ENCODE measurements at places on chromosomes 16 and 17.

DNA sequence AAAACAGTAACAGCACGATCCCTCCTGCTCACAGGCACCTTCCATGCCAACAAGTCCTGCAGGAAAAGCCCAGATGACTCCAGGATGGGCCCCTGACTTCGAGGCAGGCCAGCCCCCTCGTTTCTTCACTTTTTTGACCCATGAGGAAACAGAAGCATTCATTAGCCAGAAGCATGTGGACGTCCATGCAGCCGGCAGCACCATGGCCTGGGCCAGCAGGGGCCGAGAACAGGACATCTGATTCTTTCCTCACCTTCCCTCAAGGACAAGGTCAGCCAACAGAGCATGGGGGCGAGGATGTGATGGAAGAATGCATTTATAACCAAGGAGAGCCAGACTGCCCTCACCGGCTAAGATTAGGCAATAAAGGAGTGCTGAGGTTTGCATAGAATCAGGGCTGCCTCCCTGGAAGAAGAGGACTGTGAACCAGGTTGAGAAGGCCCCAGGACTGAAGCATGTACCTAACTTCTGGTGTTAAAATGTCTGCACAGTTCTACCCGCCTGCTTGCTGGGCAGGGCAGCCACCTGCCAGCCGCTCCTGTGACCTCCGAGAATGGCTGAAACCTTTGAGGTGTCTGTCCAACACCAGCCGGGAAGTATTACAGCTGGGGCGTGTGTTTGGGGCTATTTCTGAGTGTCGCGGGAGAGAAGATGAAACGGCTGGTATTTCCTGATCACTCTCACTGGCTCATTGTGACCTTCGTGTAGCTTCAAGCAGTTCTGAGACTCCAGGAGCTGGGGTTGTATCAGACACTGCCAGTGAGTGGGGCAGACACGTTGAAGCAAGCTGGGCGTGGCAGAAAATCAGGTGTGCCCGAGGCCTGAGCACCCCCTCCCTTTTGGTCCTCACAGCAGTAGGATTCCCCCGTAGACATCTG lies 94.0 kb upstream of the TNRC6C start:
- DNase-seq: no peak

GRCh38 chr17:71111934-71112333 lies 942.6 kb downstream of the KCNJ2 start:
- DNase-seq: no peak

- DNase-seq: no peak
Measured at GRCh38 chr17:57538736-57539456, 206.2 kb downstream of the CCDC182 start.

DNA sequence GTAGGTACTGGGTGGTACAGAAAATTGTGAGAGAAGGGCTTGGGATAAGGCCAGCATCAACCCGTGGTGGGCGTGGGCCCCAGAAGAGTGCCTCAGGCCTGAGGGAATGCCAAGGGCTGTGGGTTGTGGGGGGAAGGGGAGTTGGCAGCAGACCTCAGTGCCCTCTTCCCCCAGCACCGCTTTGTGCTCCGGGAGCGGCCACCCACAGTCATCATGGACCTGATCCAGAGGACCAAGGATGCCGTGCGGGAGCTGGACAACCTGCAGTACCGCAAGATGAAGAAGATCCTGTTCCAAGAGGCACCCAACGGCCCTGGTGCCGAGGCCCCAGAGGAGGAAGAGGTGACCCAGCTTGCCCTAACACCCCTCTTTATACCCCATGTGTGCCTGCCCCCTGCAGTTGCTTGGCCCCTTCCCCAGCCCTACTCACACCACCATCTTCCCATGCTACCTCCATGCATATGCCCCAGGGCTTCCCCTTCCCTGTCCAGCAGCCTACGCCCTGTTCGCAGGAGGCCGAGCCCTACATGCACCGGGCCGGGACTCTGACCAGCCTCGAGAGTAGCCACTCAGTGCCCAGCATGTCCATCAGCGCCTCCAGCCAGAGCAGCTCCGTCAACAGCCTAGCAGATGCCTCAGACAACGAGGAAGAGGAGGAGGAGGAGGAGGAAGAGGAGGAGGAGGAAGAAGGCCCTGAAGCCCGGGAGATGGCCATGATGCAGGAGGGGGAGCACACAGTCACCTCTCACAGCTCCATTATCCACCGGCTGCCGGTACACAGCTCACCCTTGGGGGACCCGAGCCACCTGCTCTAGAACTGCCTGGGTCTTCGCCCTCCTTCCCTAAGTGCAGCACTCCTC lies 9.1 kb downstream of the TAOK2 start:
- no peak for DNase-seq

DNA sequence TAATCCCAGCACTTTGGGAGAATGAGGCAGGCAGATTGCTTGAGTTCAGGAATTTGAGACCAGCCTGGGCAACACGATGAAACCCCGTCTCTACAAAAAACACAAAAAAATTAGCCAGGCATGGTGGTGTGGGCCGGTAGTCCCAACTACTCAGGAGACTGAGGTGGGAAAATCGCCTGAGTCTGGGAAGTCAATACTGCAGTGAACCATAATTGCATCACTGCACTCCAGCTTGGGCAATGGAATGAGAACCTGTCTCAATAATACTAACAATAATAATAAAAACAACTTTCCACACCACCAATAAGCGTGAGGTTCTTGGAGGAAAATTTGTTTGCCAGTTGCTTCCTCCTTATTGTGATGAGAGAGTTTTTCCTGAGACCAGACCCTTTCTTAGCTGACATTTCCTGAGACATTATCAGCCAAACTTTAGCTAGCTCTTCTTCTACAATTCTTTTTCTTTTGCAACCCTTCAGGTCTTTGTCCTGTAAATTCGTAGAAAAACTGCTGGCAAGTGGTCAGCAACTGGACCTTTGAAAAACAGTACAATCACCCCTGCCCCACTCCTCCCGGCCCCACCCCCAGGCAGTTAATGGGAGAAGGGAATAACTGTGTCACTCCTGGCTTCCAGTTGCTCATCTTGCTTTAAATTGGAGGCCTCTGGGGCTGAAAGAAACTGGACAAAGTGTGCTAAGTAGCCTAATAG lies 3.5 kb upstream of the EZH1 start:
- DNase-seq: no peak

- DNase-seq: no peak
Measured at GRCh38 chr17:58706351-58707140, 14.1 kb downstream of the RAD51C start.

GRCh38 chr17:57892820-57893595 lies 43.2 kb upstream of the MRPS23 start:
- peak; percentile 92 for DNase-seq

DNA sequence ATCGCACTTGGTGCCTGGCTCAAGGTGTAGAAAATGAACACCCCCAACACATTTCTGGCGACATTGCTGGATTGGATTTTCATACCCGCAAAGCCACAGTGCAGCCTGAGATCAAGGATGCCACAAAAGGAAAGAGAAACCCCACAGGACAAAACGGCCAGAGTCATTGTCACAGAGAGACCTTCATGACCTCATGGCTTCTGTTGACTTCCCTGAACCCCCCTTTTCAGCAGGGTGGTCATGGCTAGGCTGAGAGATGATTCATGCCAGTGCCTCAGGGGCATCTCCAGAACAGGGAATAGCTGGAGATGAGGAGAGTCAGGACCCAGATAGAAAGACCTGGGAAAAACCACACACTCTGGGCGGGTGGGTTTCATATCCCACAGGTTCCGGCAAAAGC lies 122.0 kb downstream of the C16orf95 start:
- no peak for DNase-seq

DNA sequence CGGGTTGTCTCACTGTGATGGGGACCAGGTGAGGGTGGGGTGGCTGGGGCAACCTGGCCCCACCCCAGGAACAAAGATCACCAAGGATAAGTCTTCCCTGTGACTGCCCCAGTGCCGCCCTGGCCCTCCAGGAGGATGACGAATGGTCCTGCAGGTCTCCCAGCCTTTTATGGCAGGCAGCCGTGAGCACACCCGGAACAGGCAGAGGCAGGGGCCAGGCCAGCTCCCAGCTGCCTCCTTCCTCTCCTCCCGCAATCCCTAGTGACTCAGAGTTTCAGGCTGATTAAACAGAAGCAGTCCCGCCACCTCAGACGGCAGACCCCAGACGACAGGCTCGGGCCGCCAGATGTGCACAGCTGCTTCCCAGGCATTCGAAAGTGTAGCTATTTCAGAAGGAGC lies 13.3 kb downstream of the JUP start:
- peak; percentile 96 for DNase-seq

DNA sequence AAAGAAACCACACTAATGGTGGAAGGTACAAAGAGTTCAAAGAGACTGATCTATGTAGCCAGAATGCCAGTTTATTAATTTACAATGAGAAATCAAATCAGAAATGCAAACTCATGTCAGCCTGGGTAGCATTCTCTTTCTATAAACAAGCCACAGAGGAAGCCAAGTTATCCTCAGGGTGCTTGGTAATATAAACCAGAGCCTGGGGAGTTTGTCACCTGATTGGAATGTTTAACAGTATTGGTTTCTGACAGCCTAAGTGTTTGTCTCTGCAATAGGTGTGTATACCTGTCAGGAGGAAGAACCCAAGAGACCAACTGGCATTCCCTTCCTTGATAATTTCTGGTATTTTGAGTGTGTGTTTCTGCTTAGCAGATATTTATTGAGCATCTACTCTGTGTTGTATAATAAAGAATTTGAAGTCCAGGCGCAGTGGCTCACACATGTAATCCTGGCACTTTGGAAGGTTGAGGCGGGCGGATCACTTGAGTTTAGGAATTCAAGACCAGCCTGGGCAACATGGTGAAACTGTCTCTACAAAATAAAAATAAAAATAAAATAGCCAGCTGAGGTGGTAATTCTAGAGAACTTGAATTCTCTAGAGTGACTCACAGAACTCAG lies 3.1 kb upstream of the C17orf58 start:
- DNase-seq: peak; percentile 14

DNA sequence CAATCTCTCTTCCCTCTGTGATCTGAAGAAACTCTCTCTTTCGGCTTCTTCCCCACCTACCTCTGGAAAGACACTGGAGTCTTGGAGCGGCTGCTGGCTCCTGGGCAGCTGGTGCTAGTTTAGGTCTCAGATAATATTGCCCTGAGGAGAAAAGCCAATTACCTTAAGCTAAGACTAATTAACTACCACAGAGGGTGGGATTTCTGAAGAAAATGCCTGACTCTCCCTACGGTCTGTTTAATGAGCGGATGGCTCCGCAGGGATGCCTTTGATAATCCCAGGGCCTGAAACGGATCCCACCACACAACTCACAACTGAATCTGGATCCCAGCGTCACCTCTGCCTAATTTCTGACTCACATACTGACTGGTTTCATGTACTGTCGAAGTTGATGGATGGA lies 127.0 kb upstream of the NLRP1 start:
- no peak for DNase-seq

DNA sequence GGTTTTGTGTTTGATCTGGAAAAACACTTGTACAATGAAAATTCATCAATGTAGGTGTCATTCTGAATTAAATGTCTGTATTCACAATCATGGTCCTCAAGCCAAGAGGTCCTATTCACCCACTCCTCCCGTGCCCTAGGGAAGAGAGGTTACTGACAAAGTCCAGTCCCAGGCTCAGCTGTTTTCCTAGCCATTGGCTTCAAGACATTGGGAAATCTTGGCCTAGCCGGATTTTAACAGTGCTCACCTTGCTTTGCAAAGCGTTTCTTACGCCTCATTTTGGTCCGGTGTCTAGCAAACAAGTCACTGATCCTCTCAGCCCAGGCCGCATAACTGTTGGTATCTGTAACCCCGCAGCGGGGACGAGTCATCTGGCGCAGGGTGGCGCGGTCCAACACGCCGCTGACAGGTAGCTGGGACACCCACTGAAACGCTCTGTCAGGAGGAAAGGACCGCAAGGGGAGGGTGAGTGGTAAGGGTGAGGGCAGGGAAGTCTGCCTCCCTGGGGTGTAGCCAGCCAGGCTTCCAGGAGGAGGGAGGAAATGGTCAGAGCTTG lies 16.7 kb downstream of the MMP28 start:
- DNase-seq: no peak

GRCh38 chr16:4675864-4676786 lies 17.2 kb upstream of the NUDT16L1 start:
- DNase-seq: no peak

- no peak for DNase-seq
Measured at GRCh38 chr17:18919963-18920362, 32.0 kb upstream of the SLC5A10 start.

DNA sequence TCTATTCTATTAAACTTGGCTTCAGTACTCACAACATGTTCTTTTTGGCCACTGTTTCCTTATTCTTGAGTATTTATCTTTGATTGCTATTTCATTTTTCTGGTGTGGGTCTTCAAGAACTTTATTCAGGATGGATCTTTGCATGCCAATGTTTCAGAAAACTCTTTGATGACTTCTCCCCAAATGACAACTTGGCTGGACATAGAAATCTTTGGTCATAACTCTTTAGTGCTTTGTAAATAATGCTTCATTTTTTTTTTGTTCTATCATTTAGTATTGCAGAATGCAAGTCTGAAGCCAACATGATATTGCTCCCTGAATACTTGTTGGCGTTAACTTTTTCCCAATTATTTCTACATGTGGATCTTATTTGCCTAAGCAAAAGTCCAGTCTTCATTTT lies 103.6 kb upstream of the HS3ST2 start:
- DNase-seq: no peak

- DNase-seq: no peak
Measured at GRCh38 chr16:66370786-66371684, 4.5 kb downstream of the CDH5 start.

DNA sequence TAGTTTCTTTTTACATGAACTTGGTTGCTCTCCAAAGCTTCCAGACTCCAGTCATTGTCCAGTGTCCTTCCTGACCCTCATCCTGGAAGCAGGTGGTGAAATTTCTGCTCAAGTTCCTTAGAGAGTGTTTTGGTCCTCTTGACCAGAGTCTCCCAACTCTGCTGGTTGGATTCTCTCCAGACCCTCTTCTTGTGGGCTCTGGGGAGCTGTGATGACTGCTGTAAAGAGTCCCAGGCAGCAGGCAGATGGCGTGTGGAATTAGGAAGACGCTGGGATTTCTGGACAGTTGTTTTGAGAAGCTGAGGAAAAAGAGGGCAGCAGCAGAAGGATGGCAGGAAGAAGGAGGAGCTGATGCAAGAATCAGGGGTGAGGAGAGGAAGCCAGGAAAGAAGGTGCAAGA lies 1.6 kb upstream of the SEZ6 start:
- DNase-seq: no peak

- no peak for DNase-seq
Measured at GRCh38 chr17:7156342-7156940, 22.7 kb downstream of the ASGR1 start.

GRCh38 chr16:26189536-26189935 lies 497.8 kb downstream of the HS3ST4 start:
- DNase-seq: no peak

GRCh38 chr17:77810536-77810935 lies 148.0 kb upstream of the TNRC6C start:
- peak; percentile 39 for DNase-seq

Data from Daoy (cell line).